ENCODE measurements at places on chromosomes 5 and 9.

- no peak for DNase-seq
These were observed 5.5 kb upstream of the CPEB4 start for GRCh38 chr5:173882632-173883031.

DNA sequence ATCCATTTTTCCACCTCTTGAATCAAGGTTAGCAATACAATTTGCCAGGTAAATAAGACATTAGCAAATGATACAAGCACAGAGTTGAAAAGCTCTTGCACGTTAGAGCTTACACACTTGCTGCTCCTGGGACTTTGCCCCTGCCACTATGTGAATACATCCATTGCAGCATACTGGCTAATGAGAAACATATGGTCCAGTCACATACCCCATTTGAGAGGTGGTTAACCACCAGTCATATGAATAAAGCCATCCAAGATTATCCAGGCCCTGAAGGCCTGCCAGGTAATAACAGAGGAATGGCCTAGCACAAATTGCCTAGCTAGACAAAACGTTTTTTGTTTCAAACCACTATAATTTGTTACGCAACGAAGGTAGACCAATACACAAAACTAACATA, 45.8 kb upstream of the FTMT start:
- no peak for DNase-seq

- DNase-seq, result peak; percentile 65
These were observed 62.7 kb upstream of the CTXN3 start for GRCh38 chr5:127586066-127586770.

GRCh38 chr9:124220946-124221451, 36.8 kb upstream of the NEK6 start:
- DNase-seq, result peak; percentile 30

- DNase-seq, result no peak
These were observed 256.9 kb upstream of the TUSC1 start for GRCh38 chr9:25935188-25935587.

DNA sequence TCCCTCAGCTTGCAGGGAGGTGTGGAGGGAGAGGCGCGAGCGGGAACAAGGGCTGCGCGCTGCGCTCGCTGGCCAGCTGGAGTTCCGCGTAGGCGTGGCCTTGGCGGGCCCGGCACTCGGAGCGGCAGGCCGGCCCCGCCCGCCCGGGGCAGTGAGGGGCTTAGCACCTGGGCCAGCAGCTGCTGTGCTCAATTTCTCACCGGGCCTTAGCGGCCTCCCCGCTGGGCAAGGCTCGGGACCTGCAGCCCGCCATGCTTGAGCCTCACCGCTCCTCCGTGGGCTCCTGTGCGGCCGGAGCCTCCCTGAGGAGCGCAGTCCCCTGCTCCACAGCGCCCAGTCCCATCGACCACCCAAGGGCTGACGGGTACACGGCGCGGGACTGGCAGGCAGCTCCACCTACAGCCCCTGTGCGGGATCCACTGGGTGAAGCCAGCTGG, 1516.4 kb downstream of the EFNA5 start:
- DNase-seq, result no peak

DNA sequence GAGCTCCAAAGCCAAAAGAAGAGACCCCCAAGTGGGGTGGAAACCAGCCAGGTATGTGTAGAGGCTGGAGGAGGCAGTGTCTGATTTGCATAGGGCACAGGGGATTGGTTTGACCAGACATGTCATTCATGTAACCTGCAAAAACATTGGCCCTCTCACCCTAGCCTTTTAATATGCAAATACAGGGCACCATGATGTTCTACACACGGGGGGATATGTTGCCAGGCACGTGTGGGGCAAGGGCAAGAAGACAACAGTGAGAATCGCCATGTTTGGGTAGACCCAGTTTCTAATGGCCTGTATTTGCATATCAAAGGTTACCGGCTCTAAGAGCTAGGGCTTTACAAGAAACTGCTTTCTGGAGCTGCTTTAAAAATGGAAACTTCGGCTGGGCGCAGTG, 208.9 kb downstream of the GOLPH3 start:
- DNase-seq, result no peak

DNA sequence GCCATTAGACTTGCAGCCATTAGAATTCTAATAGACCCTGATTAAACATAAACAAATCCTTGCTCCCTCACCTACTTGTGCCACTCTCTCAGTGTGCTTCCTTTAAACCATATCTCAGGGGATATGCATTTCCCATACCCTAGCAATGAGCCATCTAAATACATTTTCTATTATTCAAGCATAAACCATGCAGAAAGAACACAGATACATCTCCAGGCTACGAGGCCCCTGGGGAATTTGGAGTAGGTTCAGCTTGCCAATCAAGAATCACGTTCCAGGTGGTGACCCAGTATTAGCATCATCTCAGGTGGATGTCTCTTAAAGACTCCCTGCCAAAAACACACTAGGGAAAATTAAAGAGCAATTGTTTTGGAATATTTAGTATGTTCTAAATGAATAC, 93.0 kb upstream of the CCL21 start:
- DNase-seq, result no peak

DNA sequence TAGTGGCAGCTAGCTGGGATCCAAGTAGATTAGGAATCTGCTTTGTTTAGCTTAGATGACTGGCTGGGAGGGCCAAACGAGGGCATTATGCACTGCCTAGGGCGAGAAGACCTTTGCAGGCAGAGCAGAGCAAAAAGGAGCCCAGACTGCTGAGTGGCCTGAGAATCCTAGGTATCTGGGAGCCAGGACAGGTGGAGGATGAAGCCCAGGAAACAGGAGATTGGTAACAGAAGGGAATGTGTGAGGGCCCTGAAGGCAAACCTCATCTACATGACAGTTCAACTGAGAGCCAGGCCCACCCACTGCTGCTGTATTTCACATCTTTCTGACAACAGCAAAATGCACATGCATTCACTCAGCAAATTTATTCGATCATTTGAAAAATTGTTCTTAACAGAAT, 192.3 kb downstream of the DTWD2 start:
- DNase-seq, result no peak

GRCh38 chr5:116394186-116394867, 180.3 kb downstream of the SEMA6A start:
- DNase-seq, result no peak

- no peak for DNase-seq
These were observed 848.0 kb downstream of the PTPRD start for GRCh38 chr9:9764821-9765220.

DNA sequence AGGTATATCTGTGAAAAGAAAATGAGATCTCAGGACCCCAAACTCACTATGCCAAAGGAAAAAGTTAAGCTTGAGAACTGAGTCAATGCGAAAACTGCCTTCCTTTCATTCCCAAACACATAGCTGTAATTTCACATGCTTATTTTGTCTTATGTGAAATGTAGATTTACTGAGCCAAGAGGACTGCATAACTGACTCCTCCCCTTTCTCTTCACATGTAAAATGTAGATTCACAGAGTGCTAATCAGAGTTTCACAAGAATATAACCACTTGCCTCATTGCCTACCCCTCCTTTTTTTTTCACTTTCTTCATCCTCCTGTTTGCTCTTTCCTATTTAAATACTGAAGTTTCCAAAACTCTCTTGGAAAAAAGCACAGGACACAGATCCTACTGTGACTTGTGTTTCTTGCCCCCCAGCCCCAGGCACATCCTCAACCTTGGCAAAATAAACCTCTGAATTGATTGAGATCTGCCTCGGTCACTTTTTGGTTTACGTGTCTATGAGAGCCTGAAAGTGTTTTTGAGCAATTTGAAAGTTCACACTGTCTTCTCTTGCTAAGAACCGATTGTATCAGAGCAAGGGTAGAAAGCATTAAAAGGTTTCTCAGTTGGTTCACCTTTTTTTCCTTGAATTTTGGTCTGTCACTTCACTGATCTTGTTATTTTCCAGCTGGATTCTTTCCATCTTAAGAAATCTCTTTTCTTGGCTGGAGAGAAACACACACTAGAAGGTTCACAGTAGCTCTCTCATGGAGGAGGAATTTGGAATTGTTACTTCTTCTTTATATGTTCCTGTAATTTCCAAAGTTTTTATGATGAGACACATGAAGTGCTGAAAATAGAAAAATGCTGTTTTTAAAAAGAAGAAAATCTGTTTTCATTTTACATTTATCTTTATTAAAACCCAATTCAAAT, 44.8 kb upstream of the SNAPC3 start:
- no peak for DNase-seq

- DNase-seq, result peak; percentile 8
These were observed 6.3 kb downstream of the SLC35D2 start for GRCh38 chr9:96376891-96377874.

GRCh38 chr5:88824141-88824540, 58.8 kb downstream of the MEF2C start:
- DNase-seq, result no peak

DNA sequence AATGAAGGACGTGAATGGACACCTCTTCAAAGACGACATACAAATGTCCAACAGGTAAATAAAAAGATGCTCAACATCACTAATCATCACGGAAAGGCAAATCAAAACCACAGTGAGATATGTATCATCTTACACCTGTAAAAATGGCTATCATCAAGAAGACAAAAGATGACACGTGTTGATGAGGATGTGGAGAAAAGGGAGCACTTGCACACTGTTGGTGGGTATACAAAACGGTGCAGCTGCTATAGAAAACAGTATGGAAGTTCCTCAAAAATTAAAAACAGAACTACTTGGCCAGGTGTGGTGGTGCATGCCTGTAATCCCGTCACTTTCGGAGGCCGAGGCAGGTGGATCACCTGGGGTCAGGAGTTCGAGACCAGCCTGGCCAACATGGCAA, 47.9 kb downstream of the STK10 start:
- DNase-seq, result no peak

DNA sequence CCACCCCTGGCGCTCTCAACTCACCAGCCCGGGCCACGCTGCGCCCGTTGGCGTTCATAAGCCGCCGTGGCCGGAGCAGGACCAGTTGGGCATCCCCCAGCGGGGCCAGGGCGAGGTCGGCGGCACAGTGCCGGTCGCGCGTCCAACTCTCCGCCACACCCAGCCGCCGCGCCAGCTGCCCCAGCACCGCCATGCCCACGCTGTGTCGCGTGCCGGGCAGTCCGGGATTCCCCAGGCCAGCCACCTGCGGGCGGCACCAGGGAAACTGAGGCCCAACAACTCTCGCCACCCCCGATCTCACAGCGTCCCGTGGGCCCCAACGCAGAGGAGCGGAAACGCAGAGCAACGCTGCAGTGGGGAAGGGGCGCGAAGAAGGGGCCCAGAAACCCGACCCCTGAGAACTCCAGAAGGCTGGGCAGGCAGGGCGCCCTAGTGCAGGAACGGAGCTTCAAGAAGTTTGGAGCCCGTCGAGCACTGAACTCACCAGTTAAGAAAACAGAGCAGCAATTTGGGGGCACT, 453 bp downstream of the PTRH1 start:
- DNase-seq, result peak; percentile 13

GRCh38 chr5:6043491-6044310, 334.6 kb downstream of the MED10 start:
- no peak for DNase-seq

- DNase-seq, result no peak
These were observed 48.0 kb downstream of the SLC12A7 start for GRCh38 chr5:1063661-1064382.

DNA sequence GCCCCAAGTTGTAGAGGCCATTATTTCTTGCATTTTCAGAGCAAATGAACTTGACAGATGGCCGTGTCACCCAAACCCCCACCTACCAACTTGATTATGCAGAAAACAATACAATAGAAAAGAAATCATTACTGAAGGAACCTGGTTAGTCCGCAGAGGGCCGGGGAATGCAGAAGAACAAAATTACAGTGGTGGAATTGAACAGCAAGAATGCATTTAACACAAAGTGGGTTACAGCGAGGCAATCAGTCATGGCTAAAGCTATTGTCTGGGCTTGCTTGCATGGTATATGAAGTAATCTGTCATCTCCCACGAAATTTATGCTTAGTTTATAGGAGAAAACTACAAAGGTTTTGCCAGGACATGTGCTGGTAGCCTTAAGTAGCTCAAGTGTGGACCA, 238.3 kb upstream of the IRX1 start:
- no peak for DNase-seq

- peak; percentile 21 for DNase-seq
These were observed 10.6 kb downstream of the ERP44 start for GRCh38 chr9:100088202-100088601.

DNA sequence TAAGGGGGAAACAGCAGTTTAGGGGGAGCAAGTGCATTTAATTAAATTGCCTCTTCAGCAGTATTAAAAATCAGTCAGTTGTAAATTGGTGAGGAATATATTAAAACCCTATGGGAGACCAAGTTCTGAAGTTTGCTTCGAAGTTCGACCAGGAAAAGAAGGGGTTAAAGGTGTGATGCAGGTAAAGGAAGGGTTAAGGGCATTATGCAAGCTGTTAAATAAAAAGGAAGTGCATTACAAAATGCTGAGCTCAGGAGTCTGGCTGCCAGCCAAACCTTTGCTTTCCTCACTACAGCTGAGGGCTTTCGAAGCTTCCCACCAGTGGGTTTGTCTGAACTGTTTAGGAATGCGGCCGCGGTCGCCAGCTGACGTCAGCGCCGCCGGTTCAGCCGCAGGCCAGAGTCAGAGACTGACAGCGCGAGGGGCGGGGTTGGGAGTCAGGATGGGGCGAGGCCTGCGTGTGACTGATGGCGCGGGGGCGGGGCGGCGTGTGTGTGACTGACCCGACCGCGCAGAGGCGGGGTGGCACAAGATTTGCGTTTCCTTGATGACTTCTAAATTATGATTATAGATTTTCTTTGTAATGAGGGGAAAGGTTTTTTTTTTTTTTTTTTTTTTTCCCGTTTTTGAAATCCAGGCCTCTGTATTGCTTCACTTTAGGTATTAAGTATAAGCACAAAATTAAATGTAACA, 76.6 kb downstream of the ZSWIM6 start:
- peak; percentile 99 for DNase-seq

DNA sequence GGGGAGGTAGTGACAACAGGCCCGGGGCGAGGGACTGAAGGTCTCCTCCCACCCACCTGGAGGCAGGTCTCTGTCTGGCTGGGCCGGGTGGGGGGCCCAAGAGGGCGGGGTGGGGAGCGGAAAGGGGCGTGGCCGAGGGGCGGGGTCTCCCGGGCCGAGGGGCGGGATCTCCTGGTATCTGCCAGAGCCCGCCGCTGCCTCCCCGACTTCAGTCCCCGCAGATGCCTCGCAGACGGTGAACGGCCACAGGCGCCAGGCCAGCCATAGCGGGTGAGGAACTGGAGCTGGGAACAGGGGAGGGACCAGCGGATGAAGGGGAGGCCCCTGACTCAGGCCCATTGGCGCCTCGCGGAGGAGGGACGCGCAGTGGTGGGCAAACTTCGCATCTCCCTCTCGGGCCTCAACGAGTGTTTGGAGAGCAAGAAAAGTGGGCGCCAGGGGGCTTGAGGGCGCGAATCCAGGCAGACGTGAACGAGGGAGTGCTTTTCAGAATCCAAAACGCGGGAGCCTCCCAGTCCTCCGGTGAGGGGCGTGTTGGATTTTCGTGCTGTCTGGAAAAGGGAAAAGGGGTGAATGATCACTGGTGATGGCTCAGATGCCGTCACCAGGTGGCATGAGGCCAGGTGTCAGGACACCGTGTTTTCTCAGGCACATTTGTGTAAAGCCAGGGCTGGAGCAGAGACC, at the start of gene ADGRD2:
ADGRD2 (plus strand) TSS at position 211 of the 684 bp plus-strand sequence. CDS start 1,216 bp downstream, outside the sequence.
- peak; percentile 4 for DNase-seq

DNA sequence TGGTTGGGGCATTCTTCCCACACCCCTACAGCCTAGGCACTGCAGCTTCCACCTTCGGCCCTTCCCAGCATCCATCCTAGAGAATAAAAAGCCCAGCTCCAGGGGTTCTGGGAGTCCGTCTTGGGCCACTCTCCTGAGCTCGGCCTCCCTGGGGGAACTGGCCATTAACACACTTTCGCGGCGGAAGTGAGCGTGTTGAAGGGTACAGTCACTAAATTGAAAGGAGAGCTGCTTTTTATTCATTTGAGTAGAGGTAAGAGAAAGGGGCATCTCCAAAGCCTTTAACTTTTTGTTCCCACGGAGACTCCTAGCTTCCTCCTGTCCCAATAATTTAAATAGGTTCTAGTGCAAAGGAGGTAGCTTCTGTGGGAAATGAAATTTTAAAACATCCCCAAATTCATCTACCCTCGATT, 31.0 kb upstream of the NFIB start:
- no peak for DNase-seq
